CD4-positive, alpha-beta memory T cell (primary cell): ENCODE measurements at places on chromosomes 13 and 19. TPM values are rescaled to one million over a fixed set of nuclear protein-coding genes. Genes with fewer than 3 reads are reported as not detected.

GRCh38 chr13:97005625-97006262, 11.5 kb upstream of the OXGR1 start:
- no peak for DNase-seq

DNA sequence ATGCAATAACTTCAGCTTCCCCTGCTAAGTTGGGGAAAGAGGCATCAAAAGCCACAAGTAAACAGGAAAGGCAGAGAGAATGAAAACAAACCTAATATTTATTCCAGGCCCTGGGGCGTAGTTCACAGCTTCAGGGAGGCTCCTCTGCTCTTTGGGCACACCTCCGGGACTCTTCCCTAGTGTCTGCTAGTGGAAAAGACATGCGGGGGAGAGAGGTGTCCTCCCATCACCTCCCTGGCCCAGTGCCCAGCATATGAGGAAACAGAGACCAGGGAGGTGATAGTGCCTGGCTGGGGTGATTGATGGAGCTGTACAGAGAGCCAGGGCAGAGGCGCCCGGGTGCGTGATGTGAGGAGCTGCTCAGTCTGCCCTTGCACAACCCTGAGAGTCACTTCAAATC, 71.0 kb downstream of the RASL11A start:
- no peak for DNase-seq

DNA sequence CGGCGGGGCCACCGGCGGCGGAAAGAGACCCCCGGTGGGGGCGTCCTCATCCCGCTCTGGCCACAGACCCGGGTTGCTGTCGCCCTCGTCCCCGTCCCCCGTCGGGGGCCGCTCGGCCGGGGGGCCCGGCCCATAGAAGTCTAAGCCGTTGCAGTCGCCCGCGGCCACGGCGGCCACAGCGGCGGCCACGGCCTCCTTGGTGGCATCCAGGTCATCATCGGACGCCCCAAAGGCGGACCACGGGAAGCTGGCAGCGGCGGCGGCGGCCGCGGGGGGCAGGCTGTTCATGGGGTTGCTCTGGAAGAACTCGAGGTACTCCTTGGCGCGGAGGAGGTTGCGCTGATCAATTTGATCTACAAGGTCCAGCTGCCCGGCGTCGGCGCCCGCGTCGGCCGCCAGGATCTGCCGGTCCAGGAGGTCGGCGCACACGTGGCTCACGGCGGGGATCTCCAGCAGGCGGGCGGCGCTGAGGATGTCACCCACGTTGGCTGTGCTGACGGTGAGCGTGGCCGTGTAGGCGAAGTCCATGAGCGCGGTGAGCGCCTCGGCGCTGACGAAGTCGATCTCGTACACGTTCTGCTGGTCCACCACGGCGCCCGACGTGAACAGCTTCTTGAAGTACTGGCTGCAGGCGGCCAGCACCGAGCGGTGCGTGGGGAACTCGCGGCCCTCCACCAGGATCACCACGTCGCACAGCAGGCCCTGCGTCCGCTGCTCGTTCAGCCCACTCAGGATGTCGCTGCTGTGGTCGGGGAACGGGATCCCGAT, 12.1 kb downstream of the ZBTB7A start:
- DNase-seq = no peak

DNA sequence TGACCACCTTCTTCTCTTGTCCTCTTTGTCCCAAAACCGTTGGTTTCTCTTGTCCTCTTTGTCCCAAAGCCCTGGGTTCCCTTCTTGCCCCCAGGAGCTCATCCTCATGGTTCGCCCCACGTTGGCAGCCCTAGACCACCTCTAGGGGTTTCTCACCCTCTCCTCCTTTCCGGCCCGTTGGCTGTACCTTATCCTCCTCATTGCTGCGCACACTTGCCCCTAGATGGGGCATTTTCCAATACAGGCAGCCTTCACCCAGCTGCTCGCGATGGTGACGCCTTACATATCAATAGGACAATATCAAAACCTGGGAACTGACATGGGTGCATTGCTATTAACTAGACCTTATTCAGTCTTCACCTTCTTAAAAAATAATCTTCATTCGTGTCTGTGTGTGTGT, 86.5 kb downstream of the IPO5 start:
- DNase-seq = no peak

- DNase-seq = no peak
Observed at GRCh38 chr13:75685239-75685697, 49.1 kb downstream of the LMO7 start.

- DNase-seq = no peak
Observed at GRCh38 chr19:56751078-56751489, 79.5 kb upstream of the ZNF835 start.

GRCh38 chr19:28498404-28498976, 714.5 kb downstream of the UQCRFS1 start:
- no peak for DNase-seq

DNA sequence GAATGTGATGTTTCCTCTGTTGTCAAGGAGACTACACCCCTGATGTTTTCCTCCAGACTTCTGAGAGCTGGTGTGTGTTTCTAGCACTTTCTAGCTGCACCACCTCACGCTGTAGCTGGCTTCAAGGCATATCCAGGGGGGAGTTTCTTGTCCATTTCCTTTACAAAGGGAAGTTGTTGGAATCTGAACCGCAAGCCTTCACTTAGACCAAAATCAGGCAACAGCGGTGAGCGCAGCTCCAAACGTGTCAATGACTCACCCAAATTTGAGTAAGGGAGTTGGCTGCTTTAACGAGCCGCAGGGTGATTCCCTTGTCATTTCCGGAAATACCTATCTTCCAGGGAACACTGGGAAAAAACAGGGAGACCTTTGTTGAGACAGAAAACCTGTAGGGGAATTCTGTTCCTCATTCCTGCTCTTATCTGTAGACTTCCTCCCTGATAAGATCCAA, 2.5 kb downstream of the LDLR start:
- DNase-seq = peak; percentile 72

DNA sequence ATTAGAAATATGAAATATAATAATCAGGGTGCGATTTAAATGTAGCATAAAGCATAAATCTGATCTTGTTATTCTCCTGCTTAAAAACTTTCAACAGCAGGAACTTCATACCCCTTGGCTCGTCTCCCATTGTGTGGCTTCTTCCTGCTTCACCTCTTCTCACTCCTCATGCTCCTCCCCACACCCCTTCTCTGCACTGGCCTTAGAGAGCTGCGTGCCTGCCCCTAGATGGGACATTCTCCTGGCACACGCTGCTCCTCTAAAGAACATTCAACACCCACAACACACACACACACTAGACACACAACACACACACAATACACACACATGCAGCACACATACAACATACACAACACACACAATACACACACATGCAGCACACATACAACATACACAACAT, 104.6 kb upstream of the RAP2A start:
- no peak for DNase-seq

DNA sequence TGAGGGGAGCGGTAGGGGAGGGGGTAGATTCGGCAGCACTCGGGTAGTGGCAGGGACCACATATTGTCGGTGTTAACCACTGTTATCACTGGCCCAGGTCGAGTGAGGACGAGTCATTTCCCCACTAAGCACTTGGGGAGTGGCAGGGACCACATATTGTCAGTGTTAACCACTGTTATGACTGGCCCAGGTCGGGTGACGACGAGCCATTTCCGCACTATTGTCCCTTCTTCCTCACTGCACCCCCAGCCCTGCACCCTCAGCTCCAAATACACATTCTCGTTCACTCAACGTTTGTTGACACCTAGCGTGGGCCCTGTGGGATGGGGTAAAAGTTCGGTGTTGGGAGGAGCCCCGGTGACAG, 467 bp upstream of the CLN5 start:
- peak; percentile 86 for DNase-seq

DNA sequence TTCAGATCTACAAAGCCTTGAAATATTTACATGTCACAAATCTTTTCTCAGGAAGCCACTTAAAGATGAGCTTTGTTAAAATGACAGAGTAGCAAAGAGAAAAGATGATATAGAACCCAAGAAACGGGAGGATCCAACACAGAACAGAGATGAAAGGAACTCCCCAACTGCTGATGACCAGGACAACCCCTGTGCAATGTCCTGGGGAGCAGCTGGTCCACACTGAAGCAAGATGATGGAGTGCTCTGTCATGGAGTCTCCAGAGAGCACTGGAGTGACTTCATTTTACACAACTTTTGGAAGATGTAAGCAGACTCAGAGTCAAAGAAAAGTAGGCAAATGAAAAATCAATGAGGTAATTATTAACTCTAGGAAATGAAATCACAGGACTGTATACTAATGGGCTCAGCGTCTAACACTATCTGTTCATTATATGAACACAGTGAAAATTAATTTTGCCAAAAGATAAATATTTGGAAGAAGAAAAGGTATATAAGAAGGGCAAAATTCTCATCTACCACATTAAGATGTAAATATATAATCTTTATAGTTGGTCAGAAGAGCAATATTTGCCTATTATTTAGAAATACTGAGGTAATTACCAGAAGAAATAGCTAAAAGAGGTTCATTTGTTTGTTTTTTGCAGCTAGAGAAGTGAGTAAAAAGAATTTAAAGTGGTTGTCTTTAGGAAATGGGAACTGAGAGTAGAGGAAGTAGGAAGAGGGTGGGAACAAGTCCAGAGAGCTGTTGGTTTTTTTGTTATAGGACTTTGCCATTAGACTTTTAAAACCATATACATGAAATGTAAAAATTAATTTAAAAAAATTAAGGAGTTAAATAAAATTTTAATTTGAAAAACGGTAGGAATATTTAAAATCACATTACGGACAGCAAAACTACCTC, 30.5 kb downstream of the MTRF1 start:
- no peak for DNase-seq

DNA sequence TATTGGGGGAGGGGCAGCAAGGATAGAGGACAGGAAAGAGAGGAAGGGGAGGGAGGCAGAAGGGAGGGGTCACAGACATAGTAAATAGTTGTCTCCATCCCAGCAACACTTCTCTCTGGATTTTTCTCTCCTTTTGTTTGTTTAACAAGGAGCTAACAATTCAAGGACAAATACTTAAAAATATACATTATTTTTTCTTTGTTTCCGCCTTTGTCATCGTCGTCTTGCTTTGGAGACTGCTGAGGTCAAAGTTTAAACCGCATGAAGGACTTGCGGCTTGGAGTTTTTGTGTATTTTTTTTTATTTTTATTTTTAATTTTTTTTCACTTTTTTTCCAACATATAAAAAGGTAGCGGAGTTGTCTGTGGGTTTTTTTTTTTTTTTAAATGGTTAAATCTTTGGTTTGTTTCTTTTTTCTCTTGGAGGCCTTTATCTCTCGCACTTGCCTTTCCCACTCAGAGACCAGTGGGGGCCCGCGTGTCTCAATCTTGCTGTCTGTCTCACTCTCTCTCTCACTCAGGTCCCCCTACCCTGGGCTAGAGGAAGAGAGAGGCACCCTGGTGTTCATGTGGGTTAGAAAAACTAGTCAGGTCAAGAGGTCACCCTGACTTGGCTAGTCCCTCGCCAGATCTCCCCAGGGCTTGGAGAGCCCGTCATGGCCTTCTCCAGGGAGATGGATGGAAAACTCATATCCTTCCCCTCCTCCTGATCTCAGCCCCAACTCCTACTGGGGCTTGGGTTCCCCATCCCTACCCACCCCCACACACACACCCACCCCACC, 11.0 kb downstream of the ZNF574 start:
- DNase-seq = no peak

DNA sequence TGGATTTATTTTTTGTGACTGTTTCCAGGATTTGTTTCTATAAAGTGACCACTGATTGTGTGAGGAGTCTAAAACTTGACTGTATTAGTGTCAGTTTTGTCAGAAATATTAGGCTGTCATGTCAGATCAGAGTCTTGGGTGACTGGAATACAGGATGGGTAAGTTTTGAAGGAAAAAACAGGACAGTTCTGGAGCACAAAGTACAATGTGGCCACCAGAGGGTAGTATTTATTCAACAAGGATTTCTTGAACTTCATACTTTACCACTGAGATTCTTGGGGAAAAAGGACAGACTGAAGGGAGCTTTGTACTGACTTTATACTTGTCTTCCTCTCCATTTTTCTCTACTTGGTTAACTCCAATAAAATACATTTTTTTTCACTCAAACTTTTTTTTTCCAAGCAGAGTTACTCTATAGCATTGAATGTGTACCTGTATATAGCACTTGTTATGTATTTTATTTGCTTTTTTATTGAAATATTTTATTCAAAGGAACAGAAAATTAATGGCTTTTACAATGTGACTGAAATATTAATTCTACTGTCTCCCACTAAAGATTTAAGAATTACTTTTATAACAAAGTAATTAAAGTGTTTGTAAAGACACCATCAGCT, 51.1 kb downstream of the LMO7 start:
- no peak for DNase-seq

GRCh38 chr13:80141123-80141849, 199.6 kb downstream of the SPRY2 start:
- DNase-seq = no peak

DNA sequence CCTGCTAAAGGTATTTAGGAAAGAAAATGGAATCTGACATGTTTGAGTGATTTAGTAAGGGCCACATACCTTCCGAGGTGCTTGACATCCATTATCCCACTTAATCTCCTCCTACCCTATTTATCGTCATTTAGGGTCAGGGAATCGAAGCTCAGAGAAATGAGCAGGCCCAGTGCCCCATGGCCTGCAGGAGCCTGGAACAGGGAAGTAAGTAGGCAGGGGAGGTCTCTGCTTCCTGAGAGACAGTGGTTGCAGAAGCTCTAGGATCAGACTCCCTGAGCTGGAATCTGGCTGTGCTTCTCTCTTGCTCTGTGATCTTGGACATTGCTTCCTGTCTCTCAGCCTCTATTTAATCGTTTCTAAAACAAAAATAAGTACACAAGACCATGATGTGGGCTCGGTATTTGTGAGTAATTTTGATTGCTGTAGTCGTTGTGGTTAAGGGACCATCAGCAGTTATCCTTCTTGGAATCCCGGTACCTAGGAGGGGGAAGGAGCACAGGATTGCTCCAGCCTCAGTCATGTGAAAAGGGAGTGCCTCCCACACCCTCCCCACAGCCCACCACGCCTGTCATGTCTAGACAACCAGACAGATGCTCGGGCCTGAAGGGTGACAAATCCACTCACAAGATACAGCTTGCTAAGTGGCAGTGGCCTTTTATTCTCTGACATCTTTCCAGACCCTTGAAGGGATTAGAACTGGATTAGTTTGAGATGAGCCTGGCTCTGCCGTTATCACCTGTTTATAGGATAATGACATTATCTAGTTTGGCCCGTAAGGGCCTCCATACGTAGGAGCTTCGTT, 169.2 kb upstream of the TSHZ3 start:
- DNase-seq = no peak

- DNase-seq = no peak
Observed at GRCh38 chr13:70964124-70964523, 855.9 kb upstream of the KLHL1 start.

LILRB5 gene
- 0.52 TPM for total RNA-seq

ZNF506 gene
- total RNA-seq = 76.4 TPM

CYP4F8 gene
- total RNA-seq = not detected

ZNF577 gene
- total RNA-seq = 21.0 TPM

ASF1B gene
- total RNA-seq = 3.0 TPM

KRTDAP gene
- total RNA-seq = not detected

TGFB1 gene
- total RNA-seq = 136 TPM

LILRB4 gene
- total RNA-seq = 3.5 TPM

ZNF610 gene
- total RNA-seq = 6.0 TPM

CGB7 gene
- not detected for total RNA-seq

NOVA2 gene
- total RNA-seq = not detected

PSG6 gene
- not detected for total RNA-seq

TMEM272 gene
- total RNA-seq = 7.9 TPM
